ENCODE measurements at places on chromosomes 2 and 18. TPM values are rescaled to one million over a fixed set of nuclear protein-coding genes. Genes with fewer than 3 reads are reported as not detected.

GRCh38 chr2:175684466-175684865 lies 317.6 kb downstream of the LNPK start:
- no peaks in the 10 kb centered on the region for H3K36me3 ChIP-seq
- H3K27ac ChIP-seq = no peak overlapping the region
- H3K4me1 ChIP-seq = no peaks in the 10 kb centered on the region
- H3K4me3 ChIP-seq = no peak overlapping the region
- peaks cover 15% of the 10 kb centered on the region for H3K27me3 ChIP-seq

- no peak for DNase-seq
- peaks cover 2% of the 10 kb centered on the region for H3K4me1 ChIP-seq
- H3K36me3 ChIP-seq = no peaks in the 10 kb centered on the region
- H3K27me3 ChIP-seq = no peaks in the 10 kb centered on the region
- H3K27ac ChIP-seq = no peak overlapping the region
Observed at GRCh38 chr2:30631051-30631671, 176.1 kb downstream of the CAPN13 start.

GRCh38 chr2:232478571-232479340 lies 8.9 kb downstream of the ECEL1 start:
- no peak for DNase-seq
- H3K4me3 ChIP-seq = no peak overlapping the region
- no peaks in the 10 kb centered on the region for H3K36me3 ChIP-seq
- H3K27ac ChIP-seq = no peak overlapping the region
- H3K4me1 ChIP-seq = no peaks in the 10 kb centered on the region

GRCh38 chr2:42092084-42092996 lies 44.5 kb downstream of the PKDCC start:
- no peak overlapping the region for H3K27ac ChIP-seq
- H3K27me3 ChIP-seq = peaks cover 30% of the 10 kb centered on the region
- no peak overlapping the region for H3K4me3 ChIP-seq
- H3K4me1 ChIP-seq = peaks cover 5% of the 10 kb centered on the region
- no peak for DNase-seq

DNA sequence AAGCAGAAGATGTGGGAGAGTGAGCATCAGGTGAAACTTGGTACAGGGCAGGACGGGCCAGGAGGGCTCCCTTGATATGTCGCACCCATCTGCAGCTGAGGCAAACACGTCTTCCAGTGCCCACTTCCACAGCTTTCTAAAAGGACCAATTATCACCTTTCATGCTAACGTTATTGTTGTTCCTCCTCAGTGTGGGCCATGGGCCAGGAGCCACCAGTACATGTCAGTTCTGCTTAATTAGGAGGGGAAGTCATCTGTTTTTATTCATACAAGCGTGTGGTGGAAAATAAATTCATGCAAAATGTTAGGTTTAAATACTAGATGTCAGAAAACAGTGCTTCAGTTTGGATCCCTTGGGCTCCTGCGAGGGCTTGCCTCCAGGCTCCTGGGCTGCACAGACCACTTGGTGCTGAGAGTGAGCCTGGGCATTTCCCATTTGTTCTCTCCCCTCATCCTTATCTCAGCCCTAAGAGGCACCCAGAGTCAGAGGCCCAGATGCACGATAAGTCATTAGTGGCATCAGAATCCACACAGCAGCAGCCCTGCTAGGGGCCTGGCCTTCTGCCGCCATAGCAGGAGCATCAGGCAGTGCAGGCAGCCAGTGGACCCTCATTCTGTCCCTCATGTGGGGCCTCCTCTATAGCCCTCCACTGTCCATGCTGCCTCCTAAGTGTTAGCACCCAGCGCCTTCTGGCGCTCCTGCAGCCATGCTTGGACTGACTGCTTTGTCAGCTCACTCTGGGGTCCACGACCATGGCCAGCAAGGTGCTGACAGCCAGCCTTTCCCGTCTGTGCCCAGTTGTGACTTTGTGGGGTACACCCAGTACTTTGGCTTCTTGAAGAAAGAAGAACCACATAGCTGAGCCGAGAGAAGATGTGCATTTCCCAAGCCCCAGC lies 539.8 kb upstream of the RAB6C start:
- no peaks in the 10 kb centered on the region for H3K27me3 ChIP-seq
- no peak overlapping the region for H3K4me3 ChIP-seq
- no peaks in the 10 kb centered on the region for H3K4me1 ChIP-seq
- H3K27ac ChIP-seq = no peak overlapping the region
- no peak for DNase-seq

DPP4 gene
- 126 TPM for total RNA-seq

CCBE1 gene
- not detected for total RNA-seq

GRCh38 chr2:233480490-233481202 lies 85.9 kb downstream of the USP40 start:
- no peaks in the 10 kb centered on the region for H3K27me3 ChIP-seq
- no peak for DNase-seq
- no peak overlapping the region for H3K4me3 ChIP-seq
- H3K36me3 ChIP-seq = no peaks in the 10 kb centered on the region
- no peak overlapping the region for H3K27ac ChIP-seq
- H3K4me1 ChIP-seq = no peaks in the 10 kb centered on the region

DSC3 gene
- not detected for total RNA-seq

GRCh38 chr2:240280621-240281020 lies 140.2 kb upstream of the OTOS start:
- H3K27me3 ChIP-seq = peaks cover 46% of the 10 kb centered on the region
- no peak overlapping the region for H3K27ac ChIP-seq
- DNase-seq = no peak
- H3K4me1 ChIP-seq = no peaks in the 10 kb centered on the region
- H3K36me3 ChIP-seq = no peaks in the 10 kb centered on the region
- H3K4me3 ChIP-seq = no peak overlapping the region

DNA sequence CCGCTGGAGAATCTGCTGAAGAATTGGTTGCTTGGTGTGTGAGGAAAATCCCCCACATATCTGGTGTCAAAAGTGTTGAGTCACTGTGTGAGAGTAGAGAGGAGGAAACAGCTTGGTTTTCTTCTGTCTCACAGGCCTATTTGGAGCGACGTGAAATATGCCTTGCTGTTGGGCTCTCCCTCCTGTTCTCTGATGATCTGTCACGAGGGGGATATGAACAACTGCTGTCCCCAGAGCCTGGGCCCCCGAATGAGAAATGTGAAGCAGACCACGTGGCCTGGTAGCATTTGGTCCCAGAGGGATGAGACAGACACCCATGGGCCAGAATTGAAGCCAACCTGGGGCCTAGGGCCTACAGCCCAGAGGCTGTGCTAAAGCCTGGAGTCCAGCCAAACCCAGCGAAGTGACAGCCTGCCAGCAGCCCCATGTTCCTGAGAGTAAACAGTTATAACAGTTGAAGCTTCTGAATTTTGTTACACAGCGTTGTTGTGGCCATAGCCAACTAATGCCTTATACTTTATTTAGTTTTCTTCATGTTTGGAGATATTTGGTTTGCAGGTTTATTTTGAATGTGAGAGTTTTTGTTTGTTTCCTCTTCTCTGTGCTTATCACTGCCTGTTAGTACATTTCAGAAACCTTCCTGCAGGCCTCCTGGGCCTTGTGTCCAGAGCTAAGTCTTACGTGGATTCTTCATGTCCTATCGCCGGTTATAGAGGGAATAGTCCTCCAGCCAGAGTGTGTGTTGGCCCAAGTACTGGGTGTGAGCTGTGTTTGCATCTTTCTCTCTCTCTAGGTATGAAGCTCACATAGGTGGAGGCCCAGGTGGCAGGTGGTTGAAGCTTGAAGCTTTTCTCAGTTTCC lies 18.7 kb upstream of the COLEC12 start:
- H3K27ac ChIP-seq = no peak overlapping the region
- no peaks in the 10 kb centered on the region for H3K27me3 ChIP-seq
- no peak overlapping the region for H3K4me3 ChIP-seq
- peaks cover 3% of the 10 kb centered on the region for H3K4me1 ChIP-seq
- no peak for DNase-seq

DNA sequence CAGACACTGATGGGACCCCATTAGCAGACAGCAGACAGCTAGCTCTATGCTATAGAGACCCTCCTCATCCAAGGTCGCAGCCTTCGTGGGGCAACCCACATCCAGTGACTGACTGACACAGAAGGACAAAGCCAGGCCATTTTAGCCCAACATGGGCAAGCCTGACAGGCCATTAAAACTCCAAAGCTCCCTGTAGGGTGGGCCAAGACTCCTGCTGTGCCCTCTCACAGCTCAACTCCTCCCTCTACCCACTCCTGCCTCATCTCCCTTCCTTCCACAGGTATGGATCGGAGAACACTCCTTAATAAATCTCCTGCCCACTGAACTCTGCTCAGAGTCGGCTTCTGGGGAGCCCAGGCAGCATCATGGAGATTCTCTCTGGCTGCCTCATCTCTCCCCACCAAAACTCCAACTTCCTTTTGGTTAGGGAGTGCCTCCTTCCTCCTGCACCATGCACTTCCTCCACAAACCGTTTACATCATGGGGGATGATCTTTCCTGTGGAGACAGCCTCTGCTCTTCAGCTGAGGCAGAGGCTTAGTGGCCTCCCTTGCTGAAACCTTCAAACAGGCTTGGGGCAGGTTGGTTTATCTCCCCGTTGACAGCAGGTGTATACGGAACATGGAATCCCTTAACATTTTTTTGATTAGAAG lies 86.5 kb downstream of the ACTR3 start:
- H3K27ac ChIP-seq = peak overlapping the region; percentile 50
- no peaks in the 10 kb centered on the region for H3K27me3 ChIP-seq
- H3K4me1 ChIP-seq = peaks cover 14% of the 10 kb centered on the region
- peaks cover 47% of the 10 kb centered on the region for H3K36me3 ChIP-seq
- DNase-seq = no peak

GRCh38 chr2:127063701-127064590 lies 43.0 kb downstream of the BIN1 start:
- H3K4me1 ChIP-seq = peaks cover 31% of the 10 kb centered on the region
- no peak overlapping the region for H3K4me3 ChIP-seq
- DNase-seq = no peak
- peaks cover 45% of the 10 kb centered on the region for H3K36me3 ChIP-seq

DNA sequence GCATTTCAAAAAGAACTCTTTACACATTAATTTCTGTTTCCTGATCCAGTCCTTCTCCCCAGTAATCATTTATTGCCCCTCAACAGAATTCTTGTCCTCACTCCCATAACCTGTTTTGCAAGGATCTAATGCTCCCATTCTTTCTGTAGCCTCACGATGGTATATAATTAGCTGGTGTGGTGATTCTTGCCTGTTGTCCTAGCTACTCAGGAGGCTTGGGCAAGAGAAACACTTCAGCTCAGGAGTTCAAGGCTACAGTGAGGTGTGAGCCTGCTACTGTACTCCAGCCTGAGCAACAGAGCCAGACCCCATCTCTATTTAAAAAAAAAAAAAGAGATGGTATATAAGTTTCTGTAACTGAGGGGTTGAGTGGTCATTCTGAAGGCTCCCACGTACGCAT lies 7.7 kb upstream of the TRAPPC8 start:
- H3K36me3 ChIP-seq = no peaks in the 10 kb centered on the region
- DNase-seq = no peak
- H3K27ac ChIP-seq = no peak overlapping the region
- H3K4me3 ChIP-seq = no peak overlapping the region

DNA sequence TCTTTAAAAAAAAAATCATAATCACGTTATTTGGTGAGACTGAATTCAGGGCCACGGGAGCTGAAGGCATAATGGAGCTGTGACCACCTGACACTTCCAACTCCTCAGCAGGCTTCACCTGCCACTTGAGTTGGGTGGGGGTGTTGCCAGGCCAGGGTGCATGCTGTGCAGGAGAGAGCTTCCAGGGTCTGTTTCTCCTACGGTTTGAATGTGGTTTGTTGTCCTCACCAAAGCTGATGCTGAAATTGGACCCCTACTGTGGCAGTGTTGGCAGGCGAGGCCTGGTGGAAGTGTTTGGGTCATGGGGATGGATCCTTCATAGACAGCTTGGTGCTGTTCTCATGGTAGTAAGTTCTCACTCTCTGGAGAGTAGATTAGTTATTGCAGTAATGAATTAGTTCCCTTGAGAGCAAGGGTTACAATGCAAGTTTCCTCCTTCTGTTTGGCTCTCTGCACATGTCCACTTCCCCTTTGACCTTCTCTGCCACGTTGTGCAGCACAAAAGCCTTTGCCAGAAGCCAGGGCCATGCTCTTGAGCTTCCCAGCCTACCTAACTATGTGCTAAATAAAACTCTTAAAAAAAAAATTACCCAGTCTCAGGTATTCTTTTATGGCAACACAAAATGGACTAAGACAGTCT lies 38.3 kb upstream of the ANKRD44 start:
- H3K4me1 ChIP-seq = peaks cover 3% of the 10 kb centered on the region
- no peak overlapping the region for H3K27ac ChIP-seq
- no peak overlapping the region for H3K4me3 ChIP-seq
- H3K36me3 ChIP-seq = no peaks in the 10 kb centered on the region
- H3K27me3 ChIP-seq = no peaks in the 10 kb centered on the region

DNA sequence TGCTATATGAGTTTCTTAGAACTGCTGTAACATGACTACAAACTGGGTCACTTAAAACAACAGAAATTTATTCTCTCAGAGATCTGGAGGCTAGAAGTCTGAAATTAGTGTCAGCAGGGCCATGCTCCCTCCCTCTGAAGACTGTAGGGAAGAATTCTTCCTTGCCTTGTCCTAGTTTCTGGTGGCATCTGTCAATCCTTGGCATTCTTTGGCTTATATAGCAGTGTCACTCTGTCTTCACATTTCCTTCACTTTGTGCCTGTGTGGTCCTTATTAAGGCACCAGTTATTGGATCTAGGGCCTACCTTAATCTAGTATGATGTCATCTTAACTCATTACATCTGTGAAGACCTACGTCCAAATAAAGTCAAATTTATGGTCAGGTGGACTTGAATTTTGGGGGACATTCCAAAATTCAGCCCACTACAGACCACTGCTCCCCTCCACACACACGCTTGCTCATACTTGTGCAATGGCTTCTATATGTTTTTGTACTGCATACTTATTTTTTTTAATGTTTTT lies 7.6 kb downstream of the ZC3H15 start:
- no peak overlapping the region for H3K27ac ChIP-seq
- peaks cover 47% of the 10 kb centered on the region for H3K4me1 ChIP-seq
- H3K27me3 ChIP-seq = no peaks in the 10 kb centered on the region
- no peak for DNase-seq

GRCh38 chr18:54444319-54444914 lies 86.7 kb downstream of the C18orf54 start:
- no peaks in the 10 kb centered on the region for H3K4me1 ChIP-seq
- H3K27ac ChIP-seq = no peak overlapping the region
- H3K4me3 ChIP-seq = no peak overlapping the region
- no peaks in the 10 kb centered on the region for H3K36me3 ChIP-seq

DNA sequence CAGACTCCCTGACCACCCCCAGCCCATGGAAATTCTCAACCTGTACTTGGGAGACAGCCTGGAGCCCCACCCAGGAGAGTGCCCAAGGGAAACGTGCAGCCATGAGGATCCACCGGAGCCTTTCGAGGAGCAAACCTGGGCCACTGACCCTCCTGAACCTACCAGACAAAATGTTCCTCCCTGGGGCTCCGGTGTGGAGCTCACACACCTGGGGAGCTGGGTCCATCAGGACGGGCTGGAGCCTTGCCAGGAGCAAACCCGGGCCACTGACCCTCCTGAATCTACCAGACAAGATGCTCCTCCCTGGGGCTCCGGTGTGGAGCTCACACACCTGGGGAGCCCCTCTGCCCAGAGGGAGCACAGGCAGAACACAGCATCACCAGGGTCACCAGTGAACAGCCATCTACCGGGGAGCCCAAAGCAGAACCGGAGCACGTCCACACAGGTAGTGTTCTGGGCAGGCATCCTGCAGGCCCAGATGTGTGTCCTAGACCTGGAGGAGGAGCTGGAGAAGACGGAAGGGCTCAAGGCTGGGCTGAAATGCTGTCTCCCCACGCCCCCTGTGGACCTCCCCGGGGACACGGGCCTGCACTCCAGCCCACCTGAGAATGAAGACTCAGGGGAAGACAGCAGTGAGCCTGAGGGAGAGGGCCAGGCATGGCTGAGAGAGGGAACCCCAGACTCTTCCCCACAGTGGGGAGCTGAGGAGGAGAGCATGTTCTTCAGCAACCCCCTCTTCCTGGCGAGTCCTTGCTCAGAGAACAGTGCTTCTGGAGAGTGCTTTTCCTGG lies 8.9 kb downstream of the PSD4 start:
- DNase-seq = no peak
- no peak overlapping the region for H3K4me3 ChIP-seq
- H3K4me1 ChIP-seq = peaks cover 89% of the 10 kb centered on the region
- peaks cover 84% of the 10 kb centered on the region for H3K36me3 ChIP-seq
- H3K27ac ChIP-seq = peak overlapping the region; percentile 71
